ENCODE measurements at places on chromosomes 11 and 22.

DNA sequence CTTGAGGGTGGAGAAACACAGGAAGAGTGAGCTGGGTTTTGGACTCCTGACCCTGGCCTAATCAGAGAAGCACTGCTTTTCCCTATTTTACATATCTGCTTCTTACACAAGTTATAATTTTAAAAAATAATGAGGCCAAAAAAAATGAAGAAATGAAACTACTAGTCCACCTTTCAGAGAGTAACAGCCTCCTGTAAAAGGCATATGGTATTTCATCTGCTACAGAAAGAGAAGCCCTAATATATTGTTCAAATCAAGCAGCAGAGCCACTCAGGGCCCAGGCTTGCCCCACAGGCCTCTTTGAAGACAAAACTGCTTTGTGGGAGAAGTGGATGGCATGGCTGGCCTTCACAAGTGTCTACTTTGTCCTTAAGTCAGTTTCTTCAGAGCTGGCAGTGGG lies 10.0 kb downstream of the DIXDC1 start:
- no peak for DNase-seq

DNA sequence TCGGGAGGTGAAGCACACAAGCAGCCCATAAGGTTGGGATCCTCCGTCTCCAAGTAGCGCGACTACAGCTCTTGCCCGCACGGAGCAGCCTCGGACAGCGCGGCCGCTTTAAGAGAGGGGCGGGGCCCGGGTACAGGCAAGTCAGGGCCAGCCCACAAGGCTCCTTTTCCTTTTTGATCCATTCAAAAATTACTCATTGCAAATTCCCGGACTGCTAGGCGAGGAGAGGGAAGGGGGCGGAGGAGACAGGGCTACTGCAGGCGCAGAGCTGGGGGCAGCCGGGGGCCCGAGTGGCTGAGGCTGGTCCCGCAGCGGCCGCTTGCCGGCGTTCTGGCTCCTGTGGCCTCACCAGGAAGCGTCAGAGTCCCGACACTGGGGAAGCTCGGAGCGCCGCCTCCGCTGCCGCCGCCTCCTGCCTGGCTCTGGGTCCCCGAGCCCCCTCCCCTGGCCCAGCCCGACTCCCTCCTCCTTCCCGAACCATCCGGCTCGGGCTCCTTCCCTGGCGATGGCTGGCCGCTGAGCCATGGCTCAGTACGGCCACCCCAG lies at the start of gene UBASH3B:
Gene UBASH3B (plus strand): TSS at position 196 of the 546 bp plus-strand sequence. CDS start 328 bp downstream, at position 524.
- peak; percentile 32 for DNase-seq

GRCh38 chr11:6563121-6563619 lies 40.2 kb downstream of the RRP8 start:
- no peak for DNase-seq

GRCh38 chr11:77423624-77424023 lies 50.3 kb downstream of the PAK1 start:
- DNase-seq: no peak

GRCh38 chr11:19419021-19419750 lies 178.4 kb upstream of the E2F8 start:
- DNase-seq: no peak

DNA sequence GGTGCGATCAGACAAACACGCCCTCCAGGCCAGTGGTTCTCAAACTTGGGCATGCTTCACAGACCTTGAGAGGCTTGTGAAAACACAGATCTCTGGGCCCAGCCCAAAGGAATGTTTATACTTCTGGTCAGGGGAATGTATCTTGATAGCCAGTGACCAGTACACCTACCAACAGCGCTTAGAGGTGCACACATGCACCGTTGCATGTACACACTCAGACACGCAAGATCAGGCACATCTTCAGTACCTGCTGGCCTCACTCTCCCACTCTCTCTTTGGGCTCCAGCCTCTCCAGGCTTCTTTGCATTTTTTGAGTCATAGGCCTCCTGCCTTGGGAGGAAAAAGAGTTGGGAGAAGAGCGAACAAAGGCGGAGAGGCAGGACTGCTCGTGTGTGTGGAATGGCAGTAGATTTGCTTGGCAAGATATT lies 11.7 kb upstream of the FXYD6 start:
- DNase-seq: no peak

- no peak for DNase-seq
Measured at GRCh38 chr22:30985561-30986208, 16.6 kb downstream of the TUG1 start.

- no peak for DNase-seq
Measured at GRCh38 chr11:75597636-75598035, 35.6 kb downstream of the SERPINH1 start.

Data from stimulated activated CD8-positive, alpha-beta memory T cell treated with anti-CD3 and anti-CD28 coated beads, Interleukin-15, amount 100 ng/mL, for 4 hours (primary cell).